Stimulated activated CD4-positive, alpha-beta T cell treated with anti-CD3 and anti-CD28 coated beads, Interleukin-4, amount 100 ng/mL, for 1 hour (primary cell): ENCODE measurements at places on chromosomes 11 and 22.

DNA sequence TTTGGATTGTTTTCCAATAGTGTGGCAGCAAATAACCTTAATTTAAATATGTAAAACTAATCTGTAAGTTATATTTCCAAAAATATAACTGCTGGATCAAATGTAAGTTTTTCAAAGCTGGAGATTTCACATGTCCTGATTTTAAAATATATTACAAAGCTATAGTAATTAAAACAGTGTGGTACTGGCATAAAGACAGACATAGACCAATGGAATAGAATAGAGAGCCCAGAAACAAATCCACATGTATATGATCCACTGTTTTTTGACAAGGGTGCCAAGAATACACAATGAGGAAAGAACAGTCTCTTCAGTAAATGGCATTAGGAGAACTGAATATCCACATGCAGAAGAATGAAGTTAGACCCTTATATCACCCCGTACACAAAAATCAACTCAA lies 4.0 kb downstream of the OR4X2 start:
- DNase-seq = no peak

- no peak for DNase-seq
These were observed 4.1 kb downstream of the SLC36A4 start for GRCh38 chr11:93193731-93194130.

GRCh38 chr22:49903322-49904039 lies 14.8 kb downstream of the ALG12 start:
- DNase-seq = no peak

GRCh38 chr11:83521647-83522596 lies 235.8 kb upstream of the CCDC90B start:
- DNase-seq = no peak

DNA sequence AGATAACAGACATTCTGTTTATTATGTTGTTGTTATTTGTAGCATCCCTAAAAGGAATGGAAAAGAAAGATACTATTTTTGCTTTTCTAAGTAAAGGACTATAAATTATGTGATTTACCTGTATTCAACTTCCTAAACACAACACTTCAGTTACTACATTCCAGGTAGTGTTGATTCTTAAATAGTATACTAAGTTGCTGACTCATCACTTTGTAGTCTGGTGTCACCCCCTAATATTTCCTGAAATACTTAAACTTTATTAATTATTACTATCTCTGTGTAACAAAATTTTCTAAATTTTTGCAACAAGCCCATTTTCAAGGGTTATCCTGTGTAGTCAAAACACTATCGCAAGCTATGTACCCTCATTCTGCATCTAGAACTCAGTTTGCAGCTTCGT lies 7.0 kb downstream of the SYTL2 start:
- DNase-seq = no peak

DNA sequence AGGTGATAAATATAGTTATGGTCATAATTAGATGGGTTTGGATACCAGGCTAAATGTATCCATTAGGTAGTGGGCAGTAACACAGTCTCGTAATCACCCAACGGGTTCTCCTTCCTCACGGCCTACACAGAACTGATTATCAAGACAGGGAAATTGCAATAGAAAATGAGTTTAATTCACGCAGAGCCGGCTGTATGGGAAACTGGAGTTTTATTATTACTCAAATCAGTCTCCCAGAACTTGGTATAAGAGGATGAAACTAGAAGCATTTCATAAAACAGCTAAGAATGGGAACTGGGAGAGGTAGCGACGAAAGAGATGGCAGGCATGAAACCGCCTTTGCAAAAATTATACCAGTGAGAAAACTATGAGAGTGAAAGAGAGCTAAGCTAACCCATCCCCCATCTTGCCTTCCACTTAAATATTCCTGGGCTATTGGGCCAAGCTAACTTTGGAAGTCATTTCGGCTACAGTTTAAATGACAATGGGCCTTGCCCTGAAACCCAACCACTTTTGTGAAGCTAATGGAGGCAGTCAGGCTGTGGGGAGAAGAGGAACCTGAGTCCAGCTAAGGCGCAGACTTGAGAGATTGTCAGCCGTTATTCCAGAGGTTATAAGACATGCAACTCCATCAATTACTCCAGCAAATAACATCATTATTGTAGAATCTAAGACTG lies 29.6 kb downstream of the CTSC start:
- DNase-seq = no peak

GRCh38 chr11:63017306-63017974 lies 1.8 kb upstream of the SLC22A8 start:
- no peak for DNase-seq

- no peak for DNase-seq
These were observed 52.3 kb upstream of the LMO1 start for GRCh38 chr11:8315954-8316353.

DNA sequence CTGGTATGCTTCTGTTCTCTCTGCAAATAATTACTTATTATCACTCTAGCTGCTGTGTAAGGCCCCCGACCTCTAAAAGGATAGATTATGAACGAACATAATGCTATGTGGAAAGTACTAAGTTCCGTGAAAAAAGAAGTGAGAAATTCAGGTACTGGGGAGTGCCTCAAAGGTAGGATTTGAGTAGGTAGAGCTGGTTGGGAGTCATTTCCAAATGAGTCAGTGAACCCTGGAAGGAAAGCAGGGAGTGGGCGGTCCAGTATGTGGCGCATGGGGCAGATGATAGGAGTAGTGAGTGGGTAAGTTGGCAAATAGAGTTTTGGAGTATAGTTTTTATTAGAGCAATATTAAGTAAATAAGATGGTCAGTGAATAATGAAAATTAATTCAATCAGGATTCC lies 2.4 kb downstream of the ZC3H12C start:
- DNase-seq = no peak

DNA sequence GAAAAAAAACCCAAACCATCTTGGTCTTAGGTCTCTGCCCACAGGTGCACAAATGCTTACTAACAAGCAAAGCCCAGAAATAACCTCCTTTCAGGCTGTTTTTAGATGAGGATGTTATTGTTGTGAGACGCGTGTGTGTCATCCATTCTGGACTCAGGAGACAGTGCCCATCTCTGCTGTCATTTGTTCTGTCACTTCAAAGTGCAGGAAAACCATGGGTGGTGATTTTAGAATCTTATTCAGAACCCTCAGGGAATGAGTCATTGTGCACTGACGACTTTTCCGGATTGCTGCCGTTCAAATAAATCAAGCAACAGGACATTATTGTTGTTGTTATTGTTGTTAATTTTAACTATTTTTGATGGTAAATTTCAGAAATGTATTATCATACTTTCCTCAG lies 110.3 kb downstream of the LRRC32 start:
- DNase-seq = no peak
